ENCODE measurements at places on chromosomes 5 and 9.

DNA sequence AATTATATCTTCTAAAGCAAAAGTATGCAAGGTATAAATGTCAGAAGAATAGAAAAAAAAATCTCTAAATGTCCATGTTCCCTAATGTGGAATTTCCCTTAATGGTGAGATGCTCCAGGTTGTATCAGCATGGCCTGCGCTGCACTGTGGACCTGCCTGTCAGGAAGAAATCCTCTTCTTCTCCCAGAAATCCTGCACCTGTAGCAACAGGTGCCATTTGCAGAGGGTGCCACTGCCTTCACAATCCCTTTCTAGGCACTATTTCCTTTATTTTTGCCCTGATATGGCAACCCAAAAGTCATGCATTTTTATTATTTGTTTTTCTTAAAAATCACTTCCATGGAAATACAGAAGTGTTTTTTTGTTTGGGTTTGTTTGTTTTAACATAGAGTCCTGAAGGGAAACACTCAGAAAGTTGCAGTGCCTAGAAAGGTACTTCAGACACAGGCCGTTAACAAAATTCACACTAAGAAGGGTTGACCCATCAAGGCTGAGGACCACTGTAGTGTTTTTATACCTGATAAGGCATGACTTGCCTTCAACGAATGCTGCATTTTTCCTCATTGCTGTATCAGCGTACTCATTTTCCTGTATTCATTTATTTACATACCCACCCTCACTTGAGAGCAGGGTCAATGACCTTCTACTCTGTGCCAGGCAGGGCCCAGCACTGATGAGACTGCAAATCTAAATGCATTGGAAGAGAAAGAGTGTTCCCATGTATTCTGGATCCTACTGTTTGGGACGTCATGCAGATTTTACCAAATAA lies 177.8 kb downstream of the SNX18 start:
- no peak for DNase-seq

- no peak for DNase-seq
These were observed 3.5 kb downstream of the USP20 start for GRCh38 chr9:129838707-129839259.

DNA sequence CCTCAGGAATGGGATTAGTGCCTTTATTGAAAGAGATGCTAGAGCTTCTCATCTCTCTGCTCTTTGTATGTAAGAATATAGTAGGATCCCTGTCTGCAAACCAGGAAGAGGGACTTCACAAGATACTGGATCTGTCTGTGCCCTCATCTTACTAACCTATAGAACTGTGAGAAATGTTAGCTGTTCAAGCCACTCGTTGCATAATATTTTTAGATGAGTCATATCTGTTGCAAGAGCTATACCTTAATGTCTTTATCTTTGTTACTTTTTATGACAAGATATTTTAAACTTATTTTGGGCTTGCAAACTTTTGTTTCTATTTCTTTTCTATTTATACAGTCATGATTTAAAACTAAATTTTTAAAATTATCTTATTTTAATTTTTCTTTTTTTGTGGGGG lies 1296.8 kb upstream of the CDH6 start:
- no peak for DNase-seq

GRCh38 chr9:3321186-3321585 lies 204.6 kb downstream of the RFX3 start:
- DNase-seq, result no peak

- DNase-seq, result no peak
These were observed 74.6 kb downstream of the NUDT12 start for GRCh38 chr5:103487822-103488493.

GRCh38 chr9:112864982-112865381 lies 25.7 kb downstream of the SLC46A2 start:
- DNase-seq, result no peak

DNA sequence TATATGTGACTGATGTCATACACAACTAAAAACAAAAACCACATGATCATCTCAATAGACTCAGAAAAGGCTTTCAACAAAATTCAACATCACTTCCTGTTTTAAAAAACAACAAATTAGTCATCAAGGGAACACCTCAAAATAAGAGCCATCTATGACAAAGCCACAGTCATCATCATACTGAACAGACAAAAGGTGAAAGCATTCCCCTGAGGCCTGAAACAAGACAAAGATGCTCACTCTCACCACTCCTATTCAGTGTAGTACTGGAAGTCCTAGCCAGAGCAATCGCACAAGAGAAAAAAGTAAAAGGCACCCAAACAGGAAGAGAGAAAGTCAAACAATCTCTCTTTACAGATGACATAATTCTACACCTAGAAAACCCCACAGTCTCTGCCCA lies 893.5 kb upstream of the EDIL3 start:
- DNase-seq, result no peak

GRCh38 chr9:113131689-113132151 lies 19.1 kb upstream of the SLC31A2 start:
- no peak for DNase-seq

DNA sequence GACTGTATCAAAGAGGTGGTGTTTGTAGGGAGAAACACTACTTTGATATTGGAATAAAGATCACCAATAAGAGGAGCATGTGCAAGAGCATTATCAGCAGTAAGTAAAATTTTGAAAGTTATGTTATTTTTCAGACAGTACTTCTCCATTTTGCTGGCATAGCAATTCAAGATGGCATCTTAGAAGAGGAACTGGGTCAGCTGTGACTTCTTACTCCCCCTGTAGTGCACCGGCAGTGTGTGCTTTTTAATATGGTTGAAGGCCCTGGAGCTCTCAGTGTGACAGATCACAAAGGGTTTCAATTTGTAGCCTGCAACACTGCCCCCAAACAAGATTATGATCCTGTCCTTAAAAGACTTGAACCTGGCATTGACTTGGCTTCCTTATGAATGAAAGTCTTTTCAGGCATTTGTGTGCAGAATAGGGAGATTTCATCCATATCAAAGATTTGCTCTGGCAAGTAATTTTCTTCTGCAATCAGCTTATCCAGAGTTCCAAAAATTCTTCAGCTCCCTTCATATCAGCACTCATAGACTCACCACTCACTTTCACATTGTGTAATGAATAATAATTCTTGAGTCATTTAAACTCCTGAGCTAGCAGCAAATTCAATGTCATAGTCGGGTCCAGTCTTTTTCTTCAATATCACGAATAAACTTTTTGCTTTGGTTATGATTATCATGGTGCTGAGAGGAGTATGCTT lies 105.7 kb upstream of the MAMDC2 start:
- no peak for DNase-seq

DNA sequence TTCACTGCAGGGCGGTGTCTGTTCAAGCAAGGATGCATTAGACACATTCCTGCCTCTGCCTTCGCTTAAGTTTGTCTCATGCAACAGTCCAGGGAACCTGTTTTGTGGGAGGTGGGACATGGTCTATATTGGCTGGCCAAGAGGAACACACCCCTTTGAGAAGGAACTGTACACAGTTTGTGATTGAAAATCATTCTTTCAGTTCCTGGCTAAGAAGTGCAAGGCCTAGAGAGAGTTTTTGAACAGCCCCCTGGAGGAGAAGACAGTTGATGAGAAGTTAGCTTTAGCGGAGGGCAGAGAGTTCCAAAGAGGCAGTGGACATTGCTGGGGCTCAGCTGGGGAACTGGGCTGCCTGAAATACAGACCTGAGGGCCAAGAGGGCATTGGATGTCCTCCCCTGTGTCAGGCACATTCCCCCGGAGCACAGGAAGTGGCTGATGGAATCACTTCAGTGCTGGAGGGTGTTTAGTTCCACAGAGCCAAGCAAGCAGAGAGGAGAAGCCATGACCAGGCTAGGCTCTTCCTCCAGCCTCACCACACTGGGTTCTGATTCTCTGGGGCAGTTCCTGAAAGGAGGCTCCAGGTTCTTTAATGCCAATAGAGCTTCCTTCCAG lies 66.6 kb downstream of the RGS3 start:
- DNase-seq, result no peak

GRCh38 chr9:86563936-86564335 lies 209.7 kb upstream of the TUT7 start:
- DNase-seq, result no peak

- DNase-seq, result no peak
These were observed 48.5 kb upstream of the STXBP1 start for GRCh38 chr9:127563579-127563978.

GRCh38 chr5:88551724-88552345 lies 283.2 kb upstream of the TMEM161B start:
- no peak for DNase-seq

DNA sequence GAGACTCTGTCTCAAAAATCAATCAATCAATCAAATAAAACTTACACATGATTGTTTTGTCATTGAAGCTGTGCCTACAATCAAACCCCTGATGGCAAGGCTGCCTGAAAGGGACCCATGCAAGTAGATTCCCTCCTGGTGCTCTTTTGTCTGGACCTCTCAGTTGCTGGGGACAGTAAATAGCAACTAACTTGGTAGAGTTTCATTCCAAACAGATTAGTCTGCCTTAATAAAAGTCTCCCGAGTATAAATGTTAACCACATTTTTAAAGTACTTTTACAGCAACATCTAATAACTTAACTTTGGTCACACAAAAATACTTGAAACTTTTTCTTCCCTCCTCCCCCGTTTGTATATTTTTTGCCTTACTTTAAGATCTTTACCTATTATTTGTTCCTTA lies 105.5 kb downstream of the FEM1C start:
- no peak for DNase-seq

DNA sequence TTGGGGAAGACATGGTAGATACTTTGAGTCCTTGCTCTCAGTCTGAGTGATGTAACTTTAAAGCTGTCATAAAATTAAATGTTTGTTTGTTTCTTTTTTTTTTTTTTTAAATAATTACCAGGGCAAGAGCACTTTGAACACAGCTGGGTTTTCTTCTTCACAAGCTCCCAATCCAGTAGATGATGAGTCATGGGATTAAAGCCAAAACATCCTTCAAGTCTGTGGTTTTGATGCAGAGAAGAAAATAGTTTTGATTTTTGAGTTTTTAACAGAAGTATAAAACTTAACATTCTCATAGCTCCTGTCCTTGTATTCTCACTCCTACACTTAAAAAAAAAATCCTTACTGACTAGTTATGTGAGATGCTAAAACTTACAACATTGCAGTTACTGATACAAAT lies 34.8 kb upstream of the IL31RA start:
- DNase-seq, result no peak

All from NCI-H1694 (cell line).